ACHN (cell line): ENCODE measurements at places on chromosomes 1 and 21.

DNA sequence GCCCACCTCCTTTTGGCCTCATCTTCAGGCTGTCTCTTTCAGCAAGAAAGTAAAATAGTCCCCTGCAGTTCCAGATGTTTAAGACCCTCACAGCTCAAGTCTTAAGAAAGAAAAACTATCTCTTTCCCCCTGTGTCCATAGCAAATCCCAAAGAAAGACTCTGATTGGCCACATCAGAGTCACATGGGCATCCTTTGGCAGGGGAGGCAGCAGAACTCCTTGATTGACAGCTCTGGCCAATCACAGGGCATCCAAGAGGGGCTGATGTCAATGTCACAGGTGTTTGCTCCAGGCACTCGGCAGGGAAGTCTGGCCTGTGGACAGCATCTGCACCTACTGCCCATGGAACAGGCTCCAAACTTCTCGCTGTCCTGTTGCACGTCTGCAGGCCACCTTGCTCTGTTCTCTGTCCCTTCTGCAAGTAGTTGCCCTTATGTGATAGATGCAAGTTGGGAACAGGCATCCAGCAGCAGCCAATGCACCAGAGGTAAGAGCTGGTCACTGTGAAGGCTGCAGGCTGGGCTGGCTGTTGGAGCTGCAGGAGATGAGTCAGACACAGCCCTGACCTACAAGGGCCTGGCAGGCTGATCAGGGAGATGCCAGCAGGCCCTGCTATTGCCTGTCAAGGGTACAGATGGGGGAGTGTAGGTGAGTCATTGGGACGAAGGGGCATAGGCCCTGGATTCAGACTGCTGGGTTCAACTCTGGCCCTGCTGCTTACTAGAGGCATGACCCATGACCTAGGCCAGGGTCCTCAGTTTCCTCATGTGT, 96.8 kb upstream of the TMEM51 start:
- DNase-seq = peak; percentile 48

DNA sequence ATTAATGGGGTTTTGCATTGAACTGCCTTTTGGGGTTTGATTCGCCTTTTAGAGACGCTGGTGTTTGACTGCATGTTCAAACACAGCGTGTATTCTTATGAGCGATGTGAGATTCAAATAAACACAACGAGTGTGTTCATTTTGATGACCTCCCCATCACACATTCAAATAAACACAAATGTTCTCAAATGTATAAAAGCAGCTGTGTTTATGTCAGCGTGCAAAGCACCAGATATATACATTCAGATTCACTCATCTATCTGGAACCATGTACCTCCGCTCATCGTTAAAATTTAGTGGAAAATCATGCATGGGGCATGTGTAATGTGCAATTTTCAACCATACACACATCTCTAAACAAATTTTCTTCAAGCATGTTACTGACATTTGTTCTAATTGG, 21.4 kb upstream of the LMO4 start:
- no peak for DNase-seq

GRCh38 chr1:75708910-75709309, 15.6 kb upstream of the ACADM start:
- no peak for DNase-seq

DNA sequence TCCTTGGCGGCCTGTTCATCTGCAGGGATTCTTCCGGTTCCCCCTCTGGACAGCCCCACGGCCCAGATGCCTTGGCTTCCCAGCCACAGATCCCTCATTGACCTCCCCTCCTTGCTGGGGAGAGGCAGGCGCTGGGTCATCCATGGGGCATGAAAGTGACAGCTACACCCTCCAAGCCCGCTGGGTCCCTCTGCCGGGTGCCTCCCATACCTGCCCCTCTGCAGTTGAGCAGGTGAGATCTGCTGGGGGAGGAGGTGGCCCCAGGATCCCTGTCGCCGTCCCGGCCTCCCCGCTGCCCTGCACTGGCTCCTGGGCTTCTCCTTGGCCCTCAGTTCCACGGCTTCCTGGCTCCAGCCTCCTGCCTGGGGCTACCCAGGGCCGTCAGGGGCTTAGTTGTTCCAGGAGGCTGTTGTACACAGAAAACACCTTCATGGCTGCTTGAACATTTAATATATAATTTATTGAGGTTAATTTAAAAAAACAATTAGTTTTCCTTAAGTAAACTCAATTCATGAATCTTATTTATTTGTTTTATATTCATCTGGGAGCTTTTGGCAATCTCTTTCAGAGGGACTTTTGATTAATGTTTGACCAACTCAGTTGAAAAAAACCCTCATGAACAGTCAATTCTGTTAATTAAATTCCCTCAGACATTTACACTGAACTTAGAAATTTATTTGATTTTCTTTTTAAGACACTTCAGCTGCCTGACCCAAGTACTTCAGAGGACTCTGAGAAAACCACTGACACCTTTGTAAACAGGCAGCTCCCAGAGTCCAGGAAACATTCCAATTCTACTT, 67.6 kb upstream of the ABCG1 start:
- DNase-seq = no peak

DNA sequence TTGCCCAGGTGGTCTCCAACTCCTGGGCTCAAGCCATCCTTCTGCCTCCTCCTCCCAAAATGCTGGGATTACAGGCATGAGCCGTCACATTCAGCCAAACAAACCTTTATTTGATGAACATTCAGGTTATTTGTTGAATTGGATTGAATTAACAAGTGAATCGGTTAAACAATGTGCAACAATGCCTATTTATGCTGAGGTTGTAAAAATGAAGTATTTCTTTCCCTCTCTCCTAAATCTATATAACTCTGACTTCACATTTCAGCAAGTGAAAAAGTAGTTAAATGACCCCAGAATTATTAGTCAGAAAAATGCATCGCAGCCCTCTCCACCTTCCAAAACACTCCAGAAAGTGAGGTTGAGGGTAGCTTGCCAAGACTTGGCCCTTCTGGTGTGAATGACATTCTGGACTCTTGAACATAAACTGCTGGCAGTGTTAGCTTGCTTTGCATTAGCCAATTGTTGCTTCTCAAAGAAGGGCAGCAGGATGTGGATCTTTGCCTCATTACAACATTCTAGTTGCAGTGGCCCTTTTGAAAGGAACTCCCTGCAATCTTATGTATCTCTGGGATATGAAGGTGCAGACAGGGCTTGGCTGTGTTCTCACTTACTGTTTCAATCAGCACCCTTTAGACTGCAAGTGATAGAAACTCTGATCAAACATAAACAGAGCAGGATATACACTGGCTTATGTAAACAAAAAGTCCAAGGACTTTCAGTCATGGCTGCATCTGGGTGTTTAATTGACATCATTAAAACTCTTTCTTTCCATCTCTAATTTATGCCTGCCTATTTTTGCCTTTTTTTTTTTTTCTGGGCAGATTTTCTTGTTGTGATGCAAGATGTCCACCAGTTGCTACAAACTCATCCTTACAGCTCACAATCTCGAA, 22.4 kb downstream of the EDN2 start:
- DNase-seq = no peak

DNA sequence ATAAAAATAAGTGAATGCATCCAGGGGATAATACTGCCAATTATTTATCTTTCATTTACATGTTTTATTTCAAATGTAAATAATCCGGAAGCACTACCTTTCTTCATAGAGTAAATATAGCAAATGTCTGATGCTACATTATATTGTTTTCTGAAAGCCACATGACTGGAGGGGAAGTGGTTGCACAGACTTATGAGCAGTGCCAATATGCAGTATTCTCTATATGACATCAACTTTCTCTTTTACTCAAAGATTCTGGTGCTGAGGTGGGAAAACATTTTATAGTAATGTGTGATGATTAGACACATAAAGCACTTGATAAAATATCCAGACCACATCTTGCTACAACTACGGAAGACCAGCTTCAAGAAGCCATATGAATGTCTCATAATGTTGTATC, 314.7 kb downstream of the NEGR1 start:
- no peak for DNase-seq

DNA sequence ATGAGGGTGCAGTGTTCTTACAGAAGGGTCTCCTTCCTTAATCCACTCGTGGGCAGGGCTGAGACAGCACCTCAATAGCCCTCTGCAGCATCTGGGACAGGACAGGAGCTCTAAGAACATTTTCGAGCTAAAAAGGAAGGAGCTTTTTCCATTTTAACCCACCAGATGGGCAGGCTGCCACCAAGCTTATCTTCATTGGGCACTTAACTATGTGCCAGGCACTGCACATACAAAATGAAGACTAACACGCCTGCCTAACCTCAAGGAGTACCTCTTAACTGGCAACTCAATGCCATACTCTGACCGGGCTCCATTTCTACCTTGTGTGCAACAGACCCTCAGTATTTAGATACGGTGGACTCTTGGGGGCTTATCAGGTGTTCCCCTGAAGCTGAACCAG, 48.2 kb downstream of the SSBP3 start:
- no peak for DNase-seq

DNA sequence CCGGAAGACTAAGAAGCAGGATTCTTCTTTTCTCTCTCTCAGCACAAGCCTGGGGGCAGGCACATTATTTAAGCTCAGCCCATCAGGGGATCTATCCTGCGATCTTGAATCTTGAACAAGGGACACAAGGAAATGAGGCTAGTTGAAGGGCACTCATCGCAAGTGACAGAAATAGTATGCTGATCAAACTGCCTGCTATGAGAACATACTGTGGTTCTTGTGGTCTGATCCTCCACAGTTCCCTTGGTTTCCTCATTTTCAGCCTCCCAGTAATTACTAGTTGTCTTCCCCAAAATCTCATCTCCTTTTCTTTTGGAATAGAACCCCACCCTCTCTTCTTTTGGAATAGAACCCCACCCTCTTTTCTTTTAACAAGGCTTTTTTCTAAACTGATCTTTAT, 6.5 kb downstream of the ANKRD45 start:
- no peak for DNase-seq

- DNase-seq = no peak
These were observed 681 bp upstream of the GPR61 start for GRCh38 chr1:109538827-109539555.

GRCh38 chr1:25727088-25727487, 72.9 kb upstream of the SELENON start:
- DNase-seq = no peak

GRCh38 chr1:43293176-43293575, 7.6 kb upstream of the TIE1 start:
- DNase-seq = no peak

DNA sequence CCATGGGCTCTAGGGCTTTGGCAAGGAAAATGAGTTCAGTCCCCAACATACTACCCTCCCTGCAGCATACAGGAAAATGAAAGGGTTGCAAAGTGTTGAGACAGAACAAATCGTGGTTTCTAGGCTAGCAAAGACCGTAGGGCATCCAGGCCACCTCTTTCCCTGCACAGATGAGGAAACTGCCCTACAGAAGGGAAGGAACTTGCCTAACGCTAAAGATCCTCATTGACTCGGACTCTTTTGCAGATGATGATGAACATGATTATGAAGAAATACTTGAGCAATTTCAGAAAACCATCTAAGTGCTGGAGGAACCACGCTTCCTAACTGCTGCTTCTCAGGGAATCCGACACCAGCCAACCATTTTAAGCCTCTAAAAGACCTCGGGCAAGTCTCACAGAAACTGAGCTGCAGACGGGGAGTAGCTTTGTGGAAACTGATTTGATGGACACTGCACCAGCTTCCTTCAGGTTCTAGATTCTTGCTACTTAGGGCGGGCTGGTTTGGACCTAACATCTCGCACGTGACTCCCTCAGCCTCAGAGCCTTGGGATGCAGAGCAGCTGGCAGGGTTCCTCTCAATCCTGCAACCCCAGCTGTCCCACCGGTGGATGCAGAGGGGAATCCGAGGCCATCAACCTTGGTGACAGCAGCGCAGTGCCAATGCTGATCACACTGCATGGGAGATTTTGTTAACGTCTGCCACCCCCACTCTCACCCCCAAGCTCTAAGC, 13.4 kb downstream of the THEMIS2 start:
- DNase-seq = no peak

GRCh38 chr1:101497881-101498559, 261.2 kb downstream of the S1PR1 start:
- no peak for DNase-seq

DNA sequence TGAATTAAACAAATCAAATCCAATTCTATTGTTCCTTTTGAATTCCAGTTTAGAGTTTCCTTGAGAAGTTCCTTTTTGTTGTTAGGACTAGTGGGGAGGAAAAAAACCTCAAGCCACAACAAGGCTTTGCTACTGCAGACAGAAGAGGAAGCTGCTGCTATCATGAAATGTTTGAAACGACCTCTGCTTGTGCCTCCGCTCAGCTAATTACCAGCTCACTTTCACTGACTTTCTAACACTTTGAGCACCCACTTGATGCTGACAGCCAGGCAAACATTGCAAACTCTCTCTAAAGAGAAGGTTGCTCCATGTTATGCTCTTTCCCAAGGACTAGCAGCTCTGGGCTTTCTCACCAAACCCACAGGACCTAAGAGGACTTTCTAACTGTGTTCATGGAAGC, 203.9 kb upstream of the PROX1 start:
- DNase-seq = no peak

DNA sequence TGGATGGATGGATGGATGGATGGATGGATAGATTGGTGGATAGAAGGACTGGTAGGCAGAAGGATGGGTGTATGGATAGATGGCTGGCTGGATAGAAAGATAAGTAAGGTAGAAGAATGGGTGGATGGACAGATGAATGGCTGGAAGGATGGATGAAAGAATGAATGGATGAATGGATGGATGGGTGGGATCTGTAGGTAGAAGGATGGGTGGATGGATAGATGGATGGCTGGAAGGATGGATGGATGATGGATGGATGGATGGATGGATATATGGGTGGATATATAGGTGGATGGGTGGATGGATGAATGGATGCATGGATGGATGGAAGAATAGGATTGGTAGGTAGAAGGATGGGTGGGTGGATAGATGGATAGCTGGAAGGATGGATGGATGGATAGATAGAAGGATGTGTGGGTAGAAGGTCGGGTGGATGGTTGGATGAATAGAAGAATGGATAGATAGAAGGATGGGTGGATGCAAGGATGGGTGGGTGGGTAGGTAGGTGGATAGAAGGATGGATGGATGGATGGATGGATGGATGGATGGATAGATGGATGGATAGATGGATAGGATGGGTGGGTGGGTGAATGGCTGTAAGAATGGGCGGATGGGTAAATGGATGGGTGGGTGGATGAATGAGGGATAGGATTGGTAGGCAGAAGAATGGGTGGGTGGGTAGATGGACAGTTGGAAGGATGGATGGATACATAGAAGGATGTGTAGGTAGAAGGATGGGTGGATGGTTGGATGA, 7.5 kb downstream of the MASP2 start:
- no peak for DNase-seq

- no peak for DNase-seq
These were observed 9.3 kb downstream of the RAVER2 start for GRCh38 chr1:64754173-64754572.

GRCh38 chr1:170310014-170310405, 164.3 kb downstream of the NTMT2 start:
- DNase-seq = no peak

GRCh38 chr1:245079021-245079609, 75.7 kb upstream of the KIF26B start:
- DNase-seq = peak; percentile 57

- DNase-seq = no peak
These were observed 115.8 kb upstream of the SPAG17 start for GRCh38 chr1:118300808-118301207.
